Stimulated activated CD8-positive, alpha-beta memory T cell treated with anti-CD3 and anti-CD28 coated beads, Interleukin-4, amount 100 ng/mL, for 4 hours (primary cell): ENCODE measurements at places on chromosomes 2 and 18.

GRCh38 chr2:28698545-28698944, 53.1 kb upstream of the PPP1CB start:
- no peak for DNase-seq

GRCh38 chr2:3805201-3805939, 102.0 kb downstream of the DCDC2C start:
- DNase-seq, result no peak

DNA sequence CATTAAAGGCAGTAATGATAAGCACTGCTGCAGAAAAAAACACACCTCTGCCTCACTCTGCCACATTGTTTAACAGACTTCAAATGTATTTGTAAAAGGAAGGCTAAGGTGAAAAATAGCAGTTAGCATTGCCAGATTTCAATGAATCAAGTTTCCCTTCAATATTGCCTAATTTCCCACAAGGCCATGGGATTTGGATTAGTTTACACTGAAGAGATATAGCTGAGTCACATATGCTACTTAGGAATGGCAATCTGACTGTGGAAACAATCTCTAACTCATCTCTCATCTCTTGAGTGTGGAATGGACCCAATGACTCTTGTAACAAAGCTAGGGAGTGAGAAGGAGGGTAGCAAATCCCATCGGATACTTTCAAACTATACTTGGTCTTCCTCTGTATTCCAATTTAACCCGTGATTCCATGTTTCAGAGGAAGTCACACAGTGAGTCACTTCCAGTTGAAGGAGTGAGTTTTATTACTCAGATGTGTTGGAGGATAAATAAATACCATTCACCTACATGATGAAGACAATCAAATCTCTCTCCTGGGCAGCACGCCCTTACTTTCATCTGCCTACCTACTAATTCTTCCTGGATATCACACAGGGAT, 5.1 kb downstream of the B4GALT6 start:
- no peak for DNase-seq

DNA sequence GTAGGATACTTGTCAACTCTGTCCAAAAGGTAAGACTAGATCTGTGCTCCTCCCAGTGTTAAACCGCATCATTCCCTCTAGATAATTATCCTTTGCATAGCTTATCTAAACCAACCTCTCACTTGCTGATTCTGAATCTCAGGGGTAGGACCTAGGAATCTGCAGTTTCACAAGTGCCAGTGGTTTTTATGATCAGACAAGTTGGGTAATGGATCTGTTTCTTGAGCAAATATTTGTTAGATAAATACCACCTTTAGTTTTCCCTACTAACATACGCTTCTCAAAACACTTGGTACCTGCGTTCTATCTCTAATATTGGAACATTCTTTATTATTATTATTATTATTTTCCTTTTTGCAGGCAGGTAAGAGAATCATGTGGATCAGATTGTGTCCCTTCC, 439.9 kb downstream of the PTPRM start:
- DNase-seq, result no peak

DNA sequence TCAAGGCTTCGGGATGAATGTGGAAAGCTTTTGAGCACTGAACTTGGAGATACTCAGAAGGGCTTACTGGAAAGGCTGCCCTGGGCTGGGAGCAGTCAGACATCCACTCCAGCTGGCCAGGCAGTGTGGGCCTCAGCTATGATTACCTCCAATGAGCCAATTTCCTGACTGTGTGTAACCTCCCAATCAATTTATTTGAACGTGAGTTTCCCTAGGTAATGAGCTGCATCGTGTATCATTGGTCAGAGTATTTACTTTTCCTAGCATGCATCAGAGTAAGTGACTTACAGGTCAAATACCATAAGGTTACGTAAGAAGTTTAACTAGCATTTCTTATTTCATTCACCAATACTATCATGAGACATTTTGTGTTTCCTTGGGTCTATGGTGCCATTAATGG, 11.0 kb upstream of the CTAGE1 start:
- no peak for DNase-seq

GRCh38 chr2:121376535-121377250, 91.7 kb upstream of the TFCP2L1 start:
- no peak for DNase-seq

GRCh38 chr18:47254341-47254939, 3.0 kb upstream of the SKOR2 start:
- no peak for DNase-seq

- no peak for DNase-seq
Measured at GRCh38 chr2:198756166-198756565, 701.6 kb downstream of the SATB2 start.

DNA sequence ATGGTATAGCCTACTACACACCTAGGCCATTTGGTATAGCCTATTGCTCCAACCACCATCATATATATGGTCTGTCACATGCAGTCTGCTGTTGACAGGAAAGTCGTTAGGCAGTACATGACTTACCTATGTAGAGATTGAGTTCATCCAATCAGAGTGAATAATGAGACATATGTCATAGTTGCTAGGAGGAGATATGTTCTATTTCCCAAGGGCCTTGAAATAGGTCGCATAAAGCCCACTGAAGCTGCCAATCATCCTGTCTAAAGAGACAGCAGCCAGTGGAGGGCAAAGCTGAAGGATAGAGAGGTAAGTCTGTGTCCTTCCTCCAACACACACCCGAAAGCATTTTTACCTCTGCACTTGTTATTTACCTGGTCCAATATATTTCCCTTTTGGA, 263.4 kb downstream of the PTPRM start:
- DNase-seq, result no peak

GRCh38 chr2:70668911-70669310, 99.1 kb downstream of the ADD2 start:
- no peak for DNase-seq

GRCh38 chr18:457521-458412, 42.7 kb downstream of the COLEC12 start:
- no peak for DNase-seq

- no peak for DNase-seq
Measured at GRCh38 chr2:206245265-206245672, 29.2 kb upstream of the ZDBF2 start.

- DNase-seq, result no peak
Measured at GRCh38 chr18:55764386-55764785, 176.4 kb upstream of the TCF4 start.

DNA sequence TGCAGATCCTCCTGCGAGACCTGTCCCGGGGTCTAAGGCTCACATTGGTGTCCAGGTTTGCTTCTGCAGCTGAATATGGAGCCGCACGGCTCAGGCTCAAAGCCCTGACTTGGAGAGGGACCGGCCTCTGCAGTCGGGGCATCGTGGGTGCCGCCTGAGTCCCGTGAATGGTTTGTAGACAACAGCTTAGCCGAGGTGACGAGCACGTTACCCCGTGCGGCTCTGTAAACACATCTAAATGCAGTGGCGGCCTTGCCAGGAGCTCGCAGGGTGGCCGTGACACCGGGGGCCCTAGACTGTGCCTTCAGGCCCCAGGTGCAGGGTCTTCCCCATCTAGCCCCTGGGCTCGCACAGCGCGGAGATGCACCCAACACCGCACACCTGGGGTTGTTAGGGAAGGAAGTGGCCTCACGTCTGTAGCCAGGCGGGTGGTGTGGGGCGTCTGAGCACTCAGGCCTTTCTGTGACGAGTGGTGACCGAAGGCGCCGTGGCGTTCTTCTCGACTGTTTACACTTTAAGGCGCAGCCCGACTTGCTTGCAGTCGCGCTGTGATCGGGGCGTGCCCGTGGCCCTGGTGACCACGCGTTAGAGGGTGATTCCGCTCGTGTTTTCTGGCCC, 91.6 kb downstream of the NFATC1 start:
- no peak for DNase-seq

GRCh38 chr2:182867426-182868053, 1.1 kb upstream of the FRZB start:
- DNase-seq, result no peak

DNA sequence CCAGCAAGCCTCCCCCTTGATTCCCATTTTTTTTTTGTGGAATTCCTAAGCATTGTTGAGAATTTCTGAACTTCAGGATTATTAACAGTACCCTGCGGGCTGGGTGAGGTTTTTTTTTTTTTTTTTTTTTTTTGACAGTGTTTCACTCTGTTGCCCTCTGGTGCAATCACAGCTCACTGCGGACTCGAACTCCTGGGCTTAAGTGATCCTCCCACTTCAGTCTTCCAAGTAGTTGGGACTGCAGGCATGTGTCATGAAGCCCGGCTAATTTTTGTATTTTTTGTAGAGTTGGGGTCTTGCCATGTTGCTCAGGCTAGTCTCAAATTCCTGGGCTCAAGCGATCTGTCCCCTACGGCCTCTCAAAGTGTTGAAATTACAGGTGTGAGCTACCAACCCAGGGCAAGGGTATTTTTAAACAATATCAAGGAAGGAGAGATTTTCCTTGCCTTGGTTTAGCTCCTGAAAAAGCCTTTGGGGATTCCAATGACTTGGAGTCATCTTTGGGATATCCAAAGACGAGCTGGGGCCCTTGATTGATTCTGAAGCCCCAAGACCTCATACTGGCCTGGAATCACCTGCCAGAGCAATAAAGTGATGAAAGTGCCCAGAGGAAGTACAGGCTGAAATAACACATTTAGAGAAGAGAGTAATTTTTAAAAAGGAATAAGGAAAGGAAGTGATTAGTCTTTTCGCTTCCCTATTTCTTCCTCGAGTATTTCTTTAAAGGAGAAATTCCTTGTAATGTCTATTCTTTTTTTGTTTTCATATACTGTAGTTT, 240.2 kb downstream of the TGIF1 start:
- no peak for DNase-seq

DNA sequence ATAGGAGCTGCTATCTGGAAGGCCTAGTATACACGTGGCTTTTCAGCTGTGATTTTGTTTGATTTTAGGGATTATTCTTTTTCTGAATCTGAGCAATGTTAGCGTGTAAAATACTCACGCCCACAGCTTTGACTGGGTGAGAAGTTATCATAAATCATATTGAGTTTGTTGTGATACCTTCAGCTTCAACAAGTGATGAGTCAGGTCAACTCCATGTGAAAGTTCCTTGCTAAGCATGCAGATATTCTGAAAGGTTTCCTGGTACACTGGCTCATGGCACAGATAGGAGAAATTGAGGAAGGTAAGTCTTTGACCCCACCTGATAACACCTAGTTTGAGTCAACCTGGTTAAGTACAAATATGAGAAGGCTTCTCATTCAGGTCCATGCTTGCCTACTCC, at the start of gene GKN1:
Gene GKN1 (plus strand): TSS at position 386 of the 400 bp plus-strand sequence. CDS start 42 bp downstream, outside the sequence.
- no peak for DNase-seq

DNA sequence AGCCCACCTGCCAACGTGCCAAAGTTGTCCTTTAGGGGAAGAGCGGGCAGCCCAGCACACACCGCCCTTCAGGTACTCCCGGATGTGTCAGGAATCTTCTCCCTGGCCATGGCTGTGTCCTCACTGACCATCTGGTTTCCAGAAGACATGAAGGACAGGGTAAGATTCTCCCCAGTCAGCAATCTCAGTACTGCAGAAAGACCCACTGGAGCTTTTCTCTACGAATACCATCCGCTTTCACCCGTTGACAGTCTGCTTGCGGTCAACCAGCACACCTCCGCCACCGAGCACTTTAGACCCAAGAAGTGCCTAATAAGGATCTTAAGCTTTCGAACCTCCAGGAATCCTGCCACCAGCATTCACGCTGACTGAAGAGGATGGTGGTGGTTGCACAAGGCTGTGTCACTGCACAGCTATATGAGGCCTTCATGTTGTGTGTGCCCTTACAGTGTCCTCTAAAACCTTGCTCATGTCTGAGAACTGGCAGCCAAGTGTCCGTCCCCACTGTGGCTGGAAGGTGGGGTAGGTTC, 42.7 kb upstream of the ITM2C start:
- no peak for DNase-seq

- DNase-seq, result no peak
Measured at GRCh38 chr2:102803897-102804217, 42.0 kb downstream of the TMEM182 start.

GRCh38 chr2:241256168-241256545, 59.3 kb downstream of the HDLBP start:
- no peak for DNase-seq

DNA sequence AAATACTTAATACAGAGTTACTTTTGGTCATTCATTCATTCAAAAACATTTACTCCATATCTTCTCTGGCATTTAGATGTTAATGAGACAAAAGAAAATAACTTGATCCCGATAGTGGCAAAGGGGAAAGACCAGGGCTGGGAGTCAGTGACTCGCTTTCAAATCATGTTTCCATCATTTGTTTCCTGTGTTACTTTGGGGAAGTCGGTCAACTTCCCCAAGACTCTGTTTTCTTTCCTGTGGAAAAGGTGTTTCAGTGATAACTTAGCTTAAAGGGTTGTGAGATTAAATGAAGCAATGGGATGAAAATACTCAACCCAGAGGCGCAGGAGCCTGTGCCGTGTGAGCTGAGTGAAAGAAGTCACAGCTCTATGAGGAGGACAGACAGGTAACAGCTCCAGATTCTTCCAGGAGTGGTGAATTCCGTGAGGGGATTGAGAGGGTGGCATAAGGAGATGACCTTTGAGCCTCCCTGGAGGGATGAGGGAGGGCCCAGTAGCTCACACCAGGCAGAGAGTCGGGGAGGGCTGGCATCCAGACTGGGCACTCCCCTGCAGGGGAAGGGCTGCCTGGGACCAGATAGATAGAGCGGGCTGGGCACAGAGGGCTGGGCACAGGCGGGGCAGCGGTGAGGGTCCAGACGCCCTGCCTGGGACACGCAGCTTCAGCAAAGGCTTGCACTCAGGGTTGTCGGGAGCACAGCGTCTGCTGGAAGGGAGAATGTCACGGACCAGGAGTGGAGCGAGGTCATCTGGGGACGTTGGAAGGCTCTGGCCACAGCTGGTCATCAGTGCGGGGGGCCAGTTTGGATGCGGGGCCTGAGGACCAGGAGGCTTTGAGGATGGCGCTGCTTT, 70.1 kb downstream of the TSHZ1 start:
- DNase-seq, result no peak

DNA sequence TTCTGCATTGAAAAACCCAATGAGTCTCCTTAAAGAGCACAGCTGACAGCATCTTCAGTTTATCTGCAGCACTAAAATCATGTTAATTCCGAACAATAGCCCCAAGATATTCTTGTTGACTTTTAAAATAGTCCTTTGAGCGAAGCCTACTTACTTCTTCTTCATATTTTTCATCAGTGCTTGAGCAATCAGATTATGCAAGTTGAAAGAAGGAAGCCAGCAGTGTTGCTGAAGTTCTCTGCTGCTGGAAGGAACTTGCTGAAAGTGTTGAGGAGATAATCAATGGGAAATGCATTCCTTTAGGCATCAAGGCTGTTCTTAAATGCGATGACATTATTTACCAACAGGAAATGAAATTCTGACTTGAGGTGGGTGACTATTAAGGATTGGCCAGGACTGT, 105.9 kb upstream of the SNTG2 start:
- DNase-seq, result no peak

- DNase-seq, result no peak
Measured at GRCh38 chr2:96832408-96832753, 11.4 kb downstream of the ANKRD23 start.

- no peak for DNase-seq
Measured at GRCh38 chr2:223475901-223476300, 126.3 kb downstream of the SCG2 start.

GRCh38 chr18:46169464-46169941, 65.3 kb downstream of the HAUS1 start:
- DNase-seq, result no peak
